ENCODE measurements at places on chromosomes 1 and 21.

GRCh38 chr1:153919876-153920852 is 2.6 kb downstream of the GATAD2B start:
- no peak for DNase-seq

DNA sequence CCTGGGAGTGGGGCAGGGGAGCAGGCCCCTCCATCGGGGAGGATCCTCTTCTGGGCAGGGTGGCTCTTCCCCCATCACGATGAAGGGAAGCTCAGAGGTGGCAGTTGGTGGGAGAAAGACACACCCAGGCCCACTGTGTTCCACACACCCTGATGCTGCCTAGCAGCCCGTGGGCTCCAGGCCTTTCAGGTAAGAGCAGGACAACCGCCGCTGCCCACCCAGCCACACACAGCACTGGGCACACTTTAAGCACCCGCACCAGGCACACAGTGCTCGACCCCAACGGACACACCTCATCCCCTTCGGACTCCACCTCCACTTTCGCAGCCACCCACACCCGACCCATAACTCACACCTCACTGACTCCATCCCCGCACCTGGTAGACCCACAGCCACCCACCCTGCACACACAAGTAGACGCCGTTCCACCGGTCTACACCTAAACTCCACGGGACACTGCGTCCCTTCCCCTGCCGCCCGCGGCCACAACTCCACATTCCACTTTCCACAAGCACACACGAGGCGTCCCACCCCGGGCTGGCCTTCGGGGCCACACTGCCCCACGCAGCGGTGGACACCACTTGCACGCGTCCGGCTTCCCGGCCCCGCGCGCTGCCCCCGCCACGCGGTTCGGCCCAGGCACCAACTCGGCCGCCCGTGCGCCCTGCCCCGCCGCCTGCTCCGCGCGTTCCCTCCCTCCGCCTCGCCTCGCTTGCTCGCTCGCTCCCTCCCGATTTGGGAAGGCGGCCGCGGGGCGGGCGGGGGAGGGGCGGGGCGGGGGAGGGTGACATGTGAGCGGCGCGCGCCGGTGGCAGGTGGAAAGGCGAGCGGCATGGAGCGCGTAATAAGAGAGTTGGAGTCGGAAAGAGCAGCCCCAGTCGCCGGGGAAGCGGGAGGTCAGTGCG is at the start of gene KCNQ4:
TSS of gene KCNQ4 (plus strand) at position 787 of the 905 bp plus-strand sequence. CDS start 307 bp downstream, outside the sequence.
- peak; percentile 19 for DNase-seq

GRCh38 chr1:156706657-156707416 is 1.5 kb upstream of the CRABP2 start:
- no peak for DNase-seq

DNA sequence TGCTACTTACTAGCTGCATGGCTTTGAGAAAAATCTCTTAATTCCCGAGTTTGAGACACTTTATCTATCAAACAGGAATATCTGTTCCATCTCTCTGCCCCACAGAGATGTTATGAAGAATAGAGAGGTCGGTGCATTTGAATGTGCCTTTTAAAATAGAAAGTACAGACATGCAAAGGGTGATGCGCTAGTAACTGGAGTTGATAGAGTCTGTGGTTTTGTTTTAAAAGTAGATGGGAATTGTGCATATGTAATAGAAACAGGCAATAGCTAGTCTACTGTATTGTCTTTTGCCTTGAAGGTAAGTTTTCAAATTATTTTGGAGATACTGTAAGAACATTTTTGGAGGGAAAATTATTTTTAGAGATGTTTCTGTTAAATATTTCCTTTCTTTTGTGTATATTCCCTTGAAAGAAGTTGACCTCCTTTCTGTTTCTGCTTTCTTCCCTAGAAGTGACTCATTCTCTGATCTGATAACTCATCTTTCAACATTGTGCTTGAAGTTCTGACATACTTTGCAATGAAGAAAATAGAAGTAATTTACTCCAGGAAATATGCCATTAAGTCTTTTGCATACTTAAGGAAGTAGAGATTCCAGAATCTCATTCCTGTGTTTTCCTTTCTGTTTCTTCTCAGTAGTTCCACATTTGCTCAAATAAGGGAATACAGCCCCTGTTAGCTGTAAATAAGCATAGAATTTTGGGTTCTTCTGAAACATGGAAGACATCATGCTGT is 151.6 kb downstream of the SDCCAG8 start:
- DNase-seq, result no peak

DNA sequence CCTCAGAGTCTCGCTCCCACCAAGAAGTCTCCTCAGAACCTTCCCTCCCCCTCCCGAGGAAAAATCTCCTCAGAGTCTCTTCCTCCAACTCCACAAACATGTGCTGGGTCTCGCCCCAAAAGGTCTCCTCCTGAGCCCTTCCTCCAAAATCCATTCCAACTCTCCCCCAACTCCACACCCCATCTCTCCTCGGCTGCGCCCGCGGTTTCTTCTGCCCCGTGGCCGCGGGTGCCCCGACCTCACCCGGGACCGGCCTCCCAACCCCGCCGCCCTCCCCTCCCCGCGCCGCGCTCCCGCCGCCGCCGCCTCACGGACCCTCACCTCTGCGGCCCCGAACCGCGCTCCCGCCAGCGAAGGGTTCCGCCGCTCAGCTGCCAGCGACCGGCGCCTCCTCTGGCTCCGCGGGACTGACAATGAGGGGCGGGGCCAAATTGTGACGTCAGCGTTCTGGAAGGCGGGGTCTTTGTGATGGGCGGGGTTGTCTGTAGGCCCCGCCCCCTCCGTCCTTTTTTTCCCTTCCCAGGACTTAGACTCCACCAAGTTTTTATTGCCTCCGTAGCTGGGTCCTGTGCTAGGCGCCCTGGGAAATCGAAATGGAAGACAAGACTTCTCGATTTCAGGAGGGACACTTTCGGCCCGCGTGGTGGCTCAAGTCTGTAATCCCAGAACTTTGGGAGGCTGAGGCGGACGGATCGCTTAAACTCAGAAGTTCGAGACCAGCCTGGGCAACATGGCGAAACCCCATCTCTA is at the start of gene LUZP1:
TSS of gene LUZP1 (minus strand) at position 412 of the 750 bp plus-strand sequence.
- DNase-seq, result peak; percentile 82

GRCh38 chr1:53615101-53615500 is 123.9 kb downstream of the GLIS1 start:
- no peak for DNase-seq

- DNase-seq, result no peak
These were observed 21.4 kb upstream of the LBR start for GRCh38 chr1:225449261-225449660.

DNA sequence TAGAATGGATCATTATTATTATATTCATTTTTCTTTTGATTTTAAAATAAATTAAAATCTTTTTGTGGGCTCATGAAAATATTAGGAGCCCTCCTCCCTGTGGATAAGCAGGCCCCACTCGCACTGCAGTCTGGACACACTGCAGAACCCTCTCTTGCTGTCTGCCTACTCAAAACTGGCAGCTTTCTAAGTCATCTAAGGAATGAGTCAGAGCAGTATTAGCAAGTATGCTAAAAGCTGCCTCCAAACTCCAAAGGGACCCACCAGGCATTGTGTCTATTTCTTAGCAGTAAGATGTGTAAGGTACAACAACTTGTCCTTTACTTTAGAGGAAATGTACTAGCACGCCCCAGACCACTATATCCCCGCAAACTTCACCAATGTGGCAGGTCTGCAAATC is 108.8 kb downstream of the SYF2 start:
- DNase-seq, result no peak

DNA sequence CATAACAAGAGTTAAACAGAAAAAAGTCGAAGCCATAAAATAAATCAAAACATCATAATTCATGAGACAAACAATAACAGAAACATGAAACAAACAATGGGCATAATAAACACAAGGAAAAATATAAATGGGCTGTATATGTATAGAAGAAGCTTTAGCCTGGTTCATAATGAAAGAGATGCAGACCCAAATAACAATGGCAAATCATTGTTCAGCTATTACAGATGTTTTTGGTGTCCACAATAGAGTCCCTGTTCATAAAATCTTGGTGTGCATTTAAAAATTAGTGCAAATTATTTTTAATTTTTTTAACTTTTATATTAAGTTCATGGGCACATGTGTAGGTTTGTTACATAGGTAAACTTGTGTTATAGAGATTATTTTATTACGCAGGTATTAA is 1185.9 kb upstream of the B3GALT2 start:
- no peak for DNase-seq

GRCh38 chr21:37783016-37783415 is 133.2 kb downstream of the KCNJ6 start:
- DNase-seq, result no peak

- DNase-seq, result peak; percentile 79
These were observed 70.3 kb downstream of the PIK3CD start for GRCh38 chr1:9721606-9722377.

DNA sequence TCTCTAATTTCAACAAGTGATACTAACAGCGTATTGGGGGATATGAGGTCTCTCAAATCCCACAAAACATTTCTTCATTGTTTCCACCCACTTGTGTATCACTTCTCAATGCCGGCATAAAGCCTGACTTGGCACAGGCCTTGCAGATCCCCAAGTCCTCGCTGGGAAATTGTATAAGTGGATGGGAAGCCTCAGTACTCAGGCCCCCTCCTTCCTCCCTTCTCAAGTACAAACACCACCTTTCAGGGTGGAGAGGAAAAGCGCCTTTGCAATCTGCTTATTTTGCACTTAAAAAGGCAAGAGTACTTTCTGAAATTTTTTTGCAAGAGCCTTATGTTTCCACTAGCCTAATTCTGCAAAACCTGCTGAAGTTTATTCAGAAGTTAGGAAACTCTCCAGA is 25.8 kb upstream of the KLHDC8A start:
- DNase-seq, result no peak

- DNase-seq, result no peak
These were observed 54.8 kb downstream of the CLSTN1 start for GRCh38 chr1:9768983-9769382.

DNA sequence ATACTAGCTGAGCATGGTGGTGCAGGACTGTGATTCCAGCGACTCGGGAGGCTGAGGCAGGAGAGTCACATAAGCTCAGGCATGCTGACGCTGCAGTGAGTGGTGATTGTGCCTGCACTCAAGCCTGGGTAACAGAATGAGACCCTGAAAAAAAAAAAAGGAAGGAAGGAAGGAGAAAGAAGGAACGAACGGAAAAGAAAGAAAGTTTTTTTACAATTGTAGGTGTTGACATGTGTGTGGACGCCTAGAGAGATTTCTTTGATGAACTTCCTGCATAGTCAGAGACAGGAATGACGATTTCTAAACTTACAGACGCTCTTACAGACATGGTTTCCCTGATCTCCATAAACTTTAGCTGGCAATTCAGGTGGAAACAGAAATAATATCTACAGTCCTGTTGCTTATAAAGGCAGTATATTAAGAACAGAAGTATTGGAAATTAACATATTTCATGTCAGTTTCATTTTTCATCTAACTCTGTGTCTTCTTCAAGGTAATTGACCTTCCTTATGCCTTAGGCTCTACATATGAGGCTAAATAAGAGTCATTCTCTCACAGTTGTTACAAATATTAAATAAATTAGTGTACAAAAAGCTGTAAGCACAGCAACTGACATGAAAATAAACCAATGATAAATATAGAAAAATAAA is 4.1 kb downstream of the SAMSN1 start:
- DNase-seq, result no peak

- no peak for DNase-seq
These were observed 18.4 kb upstream of the FRRS1 start for GRCh38 chr1:99784809-99785255.

DNA sequence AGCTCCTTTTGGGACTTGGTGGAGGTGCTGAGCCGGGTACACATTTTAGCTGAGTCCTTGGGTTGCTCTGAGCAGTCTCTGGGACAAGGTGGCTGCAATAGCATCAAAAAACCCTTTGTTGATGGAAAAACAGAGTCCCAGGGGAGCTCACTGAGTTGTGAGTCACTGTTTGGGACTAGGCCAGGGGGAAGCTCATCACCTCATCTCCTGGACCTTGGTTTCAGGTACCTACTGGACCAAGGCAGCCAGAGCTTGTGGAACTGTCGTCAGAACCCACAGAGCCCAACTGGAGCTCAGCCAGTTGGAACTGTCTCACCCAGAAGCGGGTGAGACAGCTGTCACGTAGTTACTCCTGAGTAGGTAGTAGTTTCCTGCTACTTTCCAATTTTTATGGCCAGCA is 146.7 kb downstream of the HLX start:
- DNase-seq, result no peak

DNA sequence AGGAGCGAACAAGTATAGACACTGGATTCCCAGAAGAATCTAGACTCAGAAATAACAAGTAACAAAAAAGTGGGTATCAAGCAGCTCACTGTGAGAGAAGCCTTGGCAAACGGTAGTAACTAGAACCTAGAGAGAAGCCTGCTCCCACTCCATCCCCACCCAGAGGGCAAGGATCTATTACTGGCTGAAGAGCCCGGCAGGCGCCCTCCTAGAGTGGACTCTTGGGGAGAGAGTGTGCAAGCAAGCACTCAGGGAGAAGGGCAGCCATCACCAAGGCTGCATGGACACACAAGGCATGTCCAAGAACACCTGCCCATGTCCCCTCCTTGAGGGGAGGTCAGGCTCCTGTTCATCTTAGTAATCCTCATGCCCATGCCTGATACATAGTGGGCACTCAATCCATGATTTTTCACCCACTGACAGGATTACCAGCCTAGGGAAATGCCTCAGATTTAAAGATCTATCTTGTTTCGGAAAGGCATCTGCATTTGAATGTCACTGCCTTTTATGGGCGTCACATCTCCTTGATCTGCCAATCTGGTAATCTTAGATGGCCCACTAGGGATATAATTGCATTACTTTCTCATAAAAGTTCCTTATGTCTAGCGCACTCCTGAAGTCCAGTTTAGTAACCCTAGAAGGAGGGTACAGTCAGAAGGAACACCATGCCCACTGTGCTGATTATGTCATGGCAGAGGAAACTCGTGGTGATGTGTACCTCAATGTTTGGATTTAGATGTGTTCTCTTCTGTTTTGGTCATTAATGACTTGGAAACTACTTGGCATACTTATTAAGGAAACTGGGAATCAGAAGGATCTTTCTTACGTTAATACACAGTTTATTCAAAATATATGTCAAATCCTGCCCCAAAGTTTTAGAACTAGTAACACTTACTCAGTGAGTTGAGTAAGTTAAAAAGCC is 14.4 kb downstream of the CNN3 start:
- no peak for DNase-seq

DNA sequence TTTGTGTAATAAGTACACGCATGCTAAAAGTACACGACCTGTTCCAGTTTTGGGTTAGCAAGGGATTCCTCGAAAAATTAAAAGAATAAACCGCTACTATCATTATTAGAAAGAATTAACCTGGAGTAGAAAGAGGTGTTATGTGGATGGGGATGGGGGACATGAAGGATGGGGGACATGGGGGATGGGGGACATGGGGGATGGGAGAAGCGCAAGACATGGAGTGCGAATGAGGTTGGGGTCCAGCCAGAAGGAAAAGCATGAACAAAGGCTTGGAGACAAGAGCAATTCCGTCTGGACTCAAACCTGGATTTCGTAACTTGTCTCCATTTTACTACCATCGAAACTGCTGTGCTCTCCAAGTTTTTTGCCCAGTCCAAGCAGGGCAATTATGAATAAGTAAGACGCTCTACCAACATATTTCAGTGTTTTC is 591 bp upstream of the KDM1A start:
- no peak for DNase-seq
